Naive thymus-derived CD8-positive, alpha-beta T cell (primary cell): ENCODE measurements at places on chromosomes 1 and 21. TPM values are rescaled to one million over a fixed set of nuclear protein-coding genes. Genes with fewer than 3 reads are reported as not detected.

GRCh38 chr1:159282118-159282517 lies 20.0 kb upstream of the FCER1A start:
- H3K4me1 ChIP-seq, result no peaks in the 10 kb centered on the region
- no peak overlapping the region for H3K4me3 ChIP-seq
- no peak overlapping the region for H3K27ac ChIP-seq
- H3K36me3 ChIP-seq, result no peaks in the 10 kb centered on the region
- DNase-seq, result no peak

Gene ITLN1
- total RNA-seq, result not detected

Gene RSPH1
- total RNA-seq, result 0.14 TPM

GRCh38 chr1:14780271-14780670 lies 181.8 kb downstream of the KAZN start:
- H3K27me3 ChIP-seq, result peaks cover 10% of the 10 kb centered on the region
- no peak overlapping the region for H3K4me3 ChIP-seq
- no peaks in the 10 kb centered on the region for H3K4me1 ChIP-seq
- no peak for DNase-seq
- H3K27ac ChIP-seq, result no peak overlapping the region

Gene ATAD3B
- 47.3 TPM for total RNA-seq

DNA sequence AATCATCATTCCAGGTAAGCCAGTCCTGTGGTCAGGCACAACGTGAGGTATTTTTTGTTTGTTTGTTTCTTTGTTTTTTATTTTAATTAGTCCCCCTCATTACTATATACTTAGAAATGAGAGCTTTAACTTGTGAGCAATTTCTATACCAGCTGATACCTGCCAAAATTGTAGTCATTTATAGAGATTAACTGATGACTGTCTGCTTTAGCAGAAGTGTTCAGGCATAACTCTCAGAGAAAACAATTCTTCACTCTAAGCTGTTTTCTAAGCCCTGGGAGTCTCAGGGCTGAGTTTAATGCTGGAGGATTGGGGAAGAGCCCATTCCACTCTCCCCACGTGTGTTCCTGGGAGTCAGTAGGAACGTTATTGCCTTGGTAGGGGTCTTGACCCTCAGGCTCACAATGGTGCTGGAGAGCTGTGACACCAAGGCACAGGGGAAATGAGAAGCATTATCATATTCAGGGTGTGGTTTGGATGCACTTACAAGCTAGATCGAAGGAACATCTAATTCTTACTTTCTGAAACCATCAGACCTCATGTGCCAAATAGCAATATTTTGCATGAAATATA lies 168.2 kb downstream of the CLIC6 start:
- no peak overlapping the region for H3K4me3 ChIP-seq
- H3K4me1 ChIP-seq, result peaks cover 50% of the 10 kb centered on the region
- no peak overlapping the region for H3K27ac ChIP-seq
- H3K27me3 ChIP-seq, result no peaks in the 10 kb centered on the region
- H3K36me3 ChIP-seq, result peaks cover 34% of the 10 kb centered on the region

DNA sequence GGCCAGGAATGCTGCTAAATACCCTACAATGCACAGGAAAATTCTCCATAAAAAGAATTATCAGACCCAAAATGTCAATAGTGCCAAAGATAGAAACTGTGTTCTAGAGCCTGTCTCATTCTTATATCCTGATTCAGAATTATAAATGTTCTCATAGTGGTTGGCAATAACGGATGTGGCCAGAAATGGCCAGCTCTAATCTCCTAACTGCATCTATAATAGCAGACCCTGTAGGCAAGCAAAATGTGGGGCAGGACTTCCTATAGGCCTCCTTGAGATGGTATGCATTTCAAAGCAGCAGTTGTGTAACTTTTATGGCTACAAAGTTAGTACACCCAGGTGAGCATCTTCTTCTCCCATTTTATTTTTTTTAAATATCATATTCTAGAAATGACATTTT lies 95.9 kb upstream of the SGIP1 start:
- no peak overlapping the region for H3K4me3 ChIP-seq
- no peaks in the 10 kb centered on the region for H3K36me3 ChIP-seq
- H3K4me1 ChIP-seq, result peaks cover 2% of the 10 kb centered on the region
- no peaks in the 10 kb centered on the region for H3K27me3 ChIP-seq

- H3K27ac ChIP-seq, result peak overlapping the region; percentile 12
- peaks cover 2% of the 10 kb centered on the region for H3K4me1 ChIP-seq
- no peaks in the 10 kb centered on the region for H3K27me3 ChIP-seq
- DNase-seq, result no peak
Measured at GRCh38 chr1:97138515-97139032, 417.0 kb downstream of the PTBP2 start.

Gene TCEA3
- 37.7 TPM for total RNA-seq

DNA sequence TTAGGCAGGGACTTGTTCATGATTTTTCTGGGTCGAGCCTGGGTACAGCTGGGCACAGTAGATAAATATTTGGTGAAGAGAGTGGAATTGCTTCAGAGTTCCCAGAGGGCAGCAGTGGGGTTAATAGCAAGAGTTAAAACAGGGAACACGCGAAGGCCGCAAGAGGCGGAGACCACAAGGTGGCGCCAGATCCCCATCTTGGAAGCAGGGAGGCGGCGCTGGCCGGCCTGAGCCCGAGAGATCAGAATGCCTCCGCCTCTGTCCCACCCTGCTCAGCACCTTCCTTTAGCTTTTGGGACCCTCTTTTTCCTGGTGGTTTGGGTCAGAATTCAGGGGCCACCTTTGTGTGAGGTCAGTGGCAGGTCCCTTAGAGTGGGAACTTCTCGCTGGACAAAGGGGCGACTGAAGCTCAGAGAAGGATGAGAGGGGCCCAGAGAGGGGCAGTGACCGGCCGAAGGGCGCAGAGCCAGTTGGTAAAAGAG lies 6.5 kb upstream of the PADI2 start:
- DNase-seq, result peak; percentile 86
- peaks cover 20% of the 10 kb centered on the region for H3K27me3 ChIP-seq
- H3K36me3 ChIP-seq, result no peaks in the 10 kb centered on the region
- no peak overlapping the region for H3K4me3 ChIP-seq
- peaks cover 9% of the 10 kb centered on the region for H3K4me1 ChIP-seq

Gene LCE1C
- total RNA-seq, result not detected

DNA sequence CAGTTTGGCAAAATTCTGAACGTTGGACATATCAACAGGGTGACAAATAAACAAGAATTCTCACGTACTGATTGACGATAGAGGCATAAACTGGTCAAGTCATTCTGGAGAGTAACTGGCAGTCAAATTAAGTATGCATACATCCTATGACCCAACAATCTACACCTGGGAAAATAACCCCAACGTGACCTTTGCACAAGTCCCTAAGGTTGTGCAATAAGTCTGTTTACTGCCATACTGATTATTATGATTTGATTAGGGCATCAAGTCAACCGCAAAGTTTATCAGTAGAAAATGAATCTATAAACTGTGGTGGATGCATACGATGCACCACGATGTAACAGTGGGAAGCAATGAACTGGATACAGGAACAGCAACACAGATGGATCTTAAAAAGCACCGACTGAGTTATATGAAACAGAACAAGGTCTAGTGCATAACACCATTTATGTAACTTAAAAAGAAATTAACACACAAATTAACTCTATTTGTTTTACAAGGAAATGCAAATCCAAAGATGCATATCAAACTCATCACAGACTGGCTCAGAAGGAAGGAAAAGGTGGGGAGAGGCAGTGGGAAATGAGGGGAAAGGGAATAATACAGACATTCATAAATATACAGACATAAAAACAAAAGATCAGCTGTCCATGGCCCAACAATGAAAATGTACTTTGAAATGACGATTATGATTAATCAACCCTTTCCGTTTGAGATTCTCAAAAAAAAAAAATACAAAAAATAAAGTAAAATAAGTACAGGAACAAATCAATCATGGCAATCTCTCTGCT lies 41.0 kb upstream of the SEC16B start:
- DNase-seq, result no peak
- H3K27ac ChIP-seq, result no peak overlapping the region
- H3K4me3 ChIP-seq, result no peak overlapping the region
- H3K4me1 ChIP-seq, result no peaks in the 10 kb centered on the region

Gene OR10K2
- not detected for total RNA-seq

GRCh38 chr1:199724049-199724448 lies 303.5 kb upstream of the NR5A2 start:
- DNase-seq, result no peak
- no peaks in the 10 kb centered on the region for H3K4me1 ChIP-seq
- no peak overlapping the region for H3K4me3 ChIP-seq
- peaks cover 3% of the 10 kb centered on the region for H3K27me3 ChIP-seq
- H3K36me3 ChIP-seq, result no peaks in the 10 kb centered on the region
- no peak overlapping the region for H3K27ac ChIP-seq

DNA sequence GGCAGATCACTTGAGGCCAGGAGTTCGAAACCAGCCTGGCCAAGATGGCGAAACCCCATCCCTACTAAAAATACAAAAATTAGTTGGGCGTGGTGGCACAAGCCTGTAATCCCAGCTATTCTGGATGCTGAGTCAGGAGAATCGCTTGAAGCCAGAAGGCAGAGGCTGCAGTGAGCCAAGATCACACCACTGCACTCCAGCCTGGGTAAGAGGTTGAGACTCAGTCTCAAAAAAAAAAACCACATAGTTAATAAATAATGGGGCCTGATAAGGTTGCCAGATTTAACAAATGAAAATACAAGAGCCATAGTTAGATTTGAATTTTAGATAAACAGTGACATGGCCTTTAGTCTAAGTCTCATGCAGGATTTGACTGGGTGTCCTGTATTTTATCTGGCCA lies 175.7 kb downstream of the ZZZ3 start:
- no peak overlapping the region for H3K4me3 ChIP-seq
- DNase-seq, result no peak
- H3K27me3 ChIP-seq, result no peaks in the 10 kb centered on the region

GRCh38 chr1:114286179-114286578 lies 132.5 kb upstream of the SYT6 start:
- H3K36me3 ChIP-seq, result no peaks in the 10 kb centered on the region
- H3K4me1 ChIP-seq, result peaks cover 5% of the 10 kb centered on the region
- no peak for DNase-seq
- H3K27ac ChIP-seq, result no peak overlapping the region

Gene USH2A
- not detected for total RNA-seq

Gene LCE1D
- total RNA-seq, result not detected

DNA sequence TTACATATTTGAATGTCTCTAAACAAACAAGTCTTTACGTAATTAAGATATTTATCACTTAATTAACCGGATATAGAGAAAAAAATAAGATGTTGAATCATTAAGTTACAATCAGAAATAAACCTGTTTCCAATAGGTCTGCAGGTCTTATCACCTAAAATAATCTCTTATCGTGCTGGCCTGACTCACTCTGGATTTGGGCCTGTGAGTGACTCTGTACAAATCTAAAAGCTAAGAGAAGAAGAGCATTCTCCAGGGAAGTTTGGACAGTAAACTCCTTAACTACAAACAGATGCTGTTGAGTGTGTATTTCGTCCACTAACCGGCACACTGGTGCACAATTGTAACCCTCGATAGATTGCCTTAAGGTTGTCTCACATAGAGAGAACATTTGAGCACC lies 25.3 kb downstream of the CEP104 start:
- no peaks in the 10 kb centered on the region for H3K27me3 ChIP-seq
- no peak overlapping the region for H3K4me3 ChIP-seq
- H3K27ac ChIP-seq, result no peak overlapping the region
- H3K4me1 ChIP-seq, result no peaks in the 10 kb centered on the region

Gene KCNN3
- not detected for total RNA-seq

DNA sequence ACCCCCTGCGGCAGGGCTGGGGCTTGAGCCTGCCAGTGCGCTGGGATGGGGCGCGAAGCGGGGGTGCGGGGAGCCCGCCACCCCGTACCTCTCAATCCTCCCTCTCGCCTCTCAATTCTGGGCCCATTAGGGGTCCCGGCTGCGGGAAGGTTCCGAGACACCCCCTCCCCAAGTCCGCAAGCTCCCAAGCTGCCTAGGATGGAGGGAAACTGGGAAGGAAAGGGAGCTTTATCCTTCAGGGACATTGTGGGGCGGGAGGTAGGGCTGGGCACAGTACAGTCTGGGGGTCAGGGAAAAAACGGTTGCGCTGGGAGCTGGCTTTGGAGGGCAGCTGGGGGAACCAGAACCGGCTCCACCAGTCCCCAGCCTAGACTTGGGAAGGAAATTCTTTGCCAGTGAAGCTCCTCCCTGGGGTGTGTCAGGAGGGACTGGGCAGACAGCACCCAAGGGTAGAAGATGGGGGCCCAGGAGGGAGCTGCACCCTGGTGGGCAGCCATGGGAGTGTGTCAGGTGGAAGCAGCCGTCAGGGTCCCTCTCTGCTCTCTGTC lies 904 bp downstream of the GJB3 start:
- no peak for DNase-seq
- H3K4me1 ChIP-seq, result peaks cover 3% of the 10 kb centered on the region
- H3K36me3 ChIP-seq, result no peaks in the 10 kb centered on the region
- no peak overlapping the region for H3K27ac ChIP-seq
- H3K4me3 ChIP-seq, result peak overlapping the region; percentile 40
- H3K27me3 ChIP-seq, result peaks cover 78% of the 10 kb centered on the region

Gene CRP
- total RNA-seq, result not detected

Gene FAM72D
- total RNA-seq, result not detected

- H3K27ac ChIP-seq, result no peak overlapping the region
- peaks cover 17% of the 10 kb centered on the region for H3K36me3 ChIP-seq
Measured at GRCh38 chr1:7847599-7847998, 5.3 kb downstream of the UTS2 start.

Gene FLG
- 0.16 TPM for total RNA-seq

Gene FNDC5
- not detected for total RNA-seq

- no peaks in the 10 kb centered on the region for H3K27me3 ChIP-seq
- H3K27ac ChIP-seq, result no peak overlapping the region
- no peak overlapping the region for H3K4me3 ChIP-seq
- no peak for DNase-seq
- H3K36me3 ChIP-seq, result no peaks in the 10 kb centered on the region
Measured at GRCh38 chr21:43355925-43356289, 71.0 kb downstream of the SIK1 start.

Gene COL9A2
- 5.2 TPM for total RNA-seq

GRCh38 chr1:94723894-94724293 lies 96.3 kb upstream of the SLC44A3 start:
- H3K36me3 ChIP-seq, result no peaks in the 10 kb centered on the region
- H3K27me3 ChIP-seq, result peaks cover 10% of the 10 kb centered on the region
- DNase-seq, result no peak
- no peaks in the 10 kb centered on the region for H3K4me1 ChIP-seq
- H3K27ac ChIP-seq, result no peak overlapping the region

DNA sequence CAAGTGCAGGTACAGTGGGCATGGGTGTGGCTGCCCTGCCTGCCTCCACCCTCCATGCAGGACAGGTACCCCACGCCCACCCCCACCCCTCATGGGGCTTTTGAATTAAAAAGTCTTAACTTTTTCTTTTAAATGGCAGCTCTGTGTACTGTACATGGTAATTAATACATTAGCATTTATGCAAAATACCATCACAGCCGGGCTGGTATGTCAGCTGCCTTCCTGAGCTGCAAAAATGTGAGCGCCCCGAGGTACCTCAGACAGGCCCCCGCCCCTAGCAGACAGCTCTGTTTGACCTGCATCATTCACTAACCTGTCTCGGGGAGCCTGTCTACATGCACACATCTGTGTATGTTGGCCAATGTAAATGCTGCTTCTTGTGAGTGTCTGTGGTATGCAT lies 42.2 kb upstream of the POU3F1 start:
- DNase-seq, result no peak
- H3K4me3 ChIP-seq, result no peak overlapping the region
- H3K27ac ChIP-seq, result no peak overlapping the region
- no peaks in the 10 kb centered on the region for H3K4me1 ChIP-seq
- H3K36me3 ChIP-seq, result no peaks in the 10 kb centered on the region
